ENCODE measurements at places on chromosomes 6 and 20.

- DNase-seq, result peak; percentile 92
Observed at GRCh38 chr20:20603339-20603990, 109.0 kb downstream of the RALGAPA2 start.

GRCh38 chr20:62740286-62741141 is 31.9 kb downstream of the NTSR1 start:
- no peak for DNase-seq

DNA sequence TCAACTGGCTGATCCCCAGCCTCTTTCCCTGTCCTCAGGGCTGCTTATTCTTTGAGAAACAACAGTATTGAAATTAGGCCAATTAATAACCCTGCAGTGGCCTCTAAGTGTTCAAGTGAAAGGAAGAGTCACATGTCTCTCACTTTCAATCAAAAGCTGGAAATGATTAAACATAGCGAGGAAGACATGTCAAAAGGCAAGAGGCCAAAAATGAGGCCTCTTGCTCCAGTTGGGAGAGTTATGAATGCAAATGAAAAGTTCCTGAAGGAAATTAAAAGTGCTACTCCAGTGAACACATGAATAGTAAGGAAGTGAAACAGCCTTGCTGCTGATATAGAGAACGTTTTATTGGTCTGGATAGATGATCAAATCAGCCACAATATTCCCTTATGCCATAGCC is 131.5 kb downstream of the MACROD2 start:
- no peak for DNase-seq

- peak; percentile 85 for DNase-seq
Observed at GRCh38 chr6:150016324-150017185, 8.8 kb downstream of the RAET1L start.

GRCh38 chr20:49483696-49484123 is 1.2 kb upstream of the KCNB1 start:
- DNase-seq, result no peak

- no peak for DNase-seq
Observed at GRCh38 chr20:37954190-37954589, 51.3 kb downstream of the VSTM2L start.

GRCh38 chr6:138493413-138493812 is 5.9 kb downstream of the NHSL1 start:
- peak; percentile 25 for DNase-seq

DNA sequence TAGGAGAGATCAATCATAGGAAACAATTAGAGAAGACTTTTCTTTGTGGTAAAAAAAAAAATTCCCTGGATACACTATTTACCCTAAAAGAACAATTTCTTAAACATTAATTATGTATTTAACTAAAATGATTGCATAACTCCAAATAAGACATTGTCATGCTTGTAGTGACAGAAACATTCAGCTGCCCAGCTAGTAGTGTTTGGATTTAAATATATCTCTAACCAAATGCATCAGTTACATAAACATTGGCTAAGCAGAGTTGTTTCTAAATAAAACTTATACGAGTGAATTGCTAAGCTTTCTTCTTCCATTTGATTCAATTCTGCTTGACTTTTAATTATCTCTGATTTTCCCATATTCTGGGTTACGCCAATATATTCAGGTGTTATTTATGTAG is 23.7 kb downstream of the MLIP start:
- DNase-seq, result no peak

GRCh38 chr6:10722570-10722819 is 375 bp upstream of the TMEM14C start:
- DNase-seq, result no peak

GRCh38 chr6:136566007-136566487 is 15.8 kb upstream of the MAP7 start:
- no peak for DNase-seq

- no peak for DNase-seq
Observed at GRCh38 chr6:163487606-163488005, 73.1 kb downstream of the QKI start.

DNA sequence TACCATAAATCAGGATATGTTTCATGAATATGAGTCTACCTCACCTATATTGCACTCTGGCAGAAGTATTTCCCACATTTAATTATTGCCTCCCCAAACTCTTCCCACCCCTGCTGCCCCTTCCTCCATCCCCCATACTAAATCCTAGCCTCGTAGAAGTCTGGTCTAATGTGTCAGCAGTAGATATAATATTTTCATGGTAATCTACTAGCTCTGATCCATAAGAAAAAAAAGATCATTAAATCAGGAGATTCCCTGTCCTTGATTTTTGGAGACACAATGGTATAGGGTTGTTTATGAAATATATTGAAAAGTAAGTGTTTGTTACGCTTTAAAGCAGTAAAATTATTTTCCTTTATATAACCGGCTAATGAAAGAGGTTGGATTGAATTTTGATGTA is 6.4 kb downstream of the EDN1 start:
- no peak for DNase-seq

DNA sequence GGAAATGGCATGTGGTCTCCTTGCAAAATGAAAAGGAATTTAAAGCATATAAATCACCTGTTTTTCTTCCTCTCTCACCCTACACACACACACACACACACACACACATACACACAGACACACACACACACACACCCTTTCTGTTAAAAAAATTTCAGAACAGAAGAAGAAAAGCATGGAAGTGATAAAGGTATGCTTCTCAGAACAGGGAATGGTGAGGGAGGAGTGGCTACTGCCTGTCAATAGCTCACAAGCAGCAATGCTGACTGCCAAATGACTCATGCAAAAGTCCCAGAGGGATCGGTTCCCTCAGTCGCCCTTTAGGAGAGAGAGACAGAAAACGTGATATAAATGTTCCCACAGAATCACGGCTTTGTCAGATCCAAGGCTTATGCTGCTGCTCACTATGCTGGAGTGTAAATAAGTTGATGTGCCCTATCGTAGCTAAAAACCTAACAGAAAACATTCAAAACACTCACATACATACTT is 102.6 kb downstream of the IBTK start:
- DNase-seq, result peak; percentile 60

- no peak for DNase-seq
Observed at GRCh38 chr6:73088138-73088813, 137.0 kb downstream of the KHDC1L start.

GRCh38 chr6:142942805-142943227 is 2.2 kb downstream of the HIVEP2 start:
- DNase-seq, result peak; percentile 9

DNA sequence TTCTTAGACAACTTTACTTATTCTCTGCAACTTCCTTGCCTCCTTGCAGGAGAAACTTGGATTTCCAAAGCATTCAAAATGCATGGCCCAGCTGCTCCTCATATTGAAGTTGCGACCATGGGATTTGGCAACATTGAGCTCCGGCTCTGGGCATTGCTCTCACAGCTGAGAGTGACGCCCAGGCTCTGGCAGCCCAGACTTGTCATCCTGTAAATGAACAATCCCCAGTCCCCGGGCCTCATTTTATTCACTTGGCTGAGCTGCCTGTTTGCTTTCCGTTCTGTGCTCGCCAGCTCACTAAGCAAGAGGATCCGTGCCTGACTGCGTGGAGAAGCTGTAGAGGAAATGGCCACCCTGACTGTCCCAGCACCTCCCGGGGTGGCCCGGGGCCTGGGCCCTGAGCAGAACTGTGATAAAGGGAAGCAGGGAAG is 119.5 kb upstream of the CD93 start:
- DNase-seq, result peak; percentile 76

- DNase-seq, result no peak
Observed at GRCh38 chr20:38935967-38936407, 9.8 kb downstream of the FAM83D start.

DNA sequence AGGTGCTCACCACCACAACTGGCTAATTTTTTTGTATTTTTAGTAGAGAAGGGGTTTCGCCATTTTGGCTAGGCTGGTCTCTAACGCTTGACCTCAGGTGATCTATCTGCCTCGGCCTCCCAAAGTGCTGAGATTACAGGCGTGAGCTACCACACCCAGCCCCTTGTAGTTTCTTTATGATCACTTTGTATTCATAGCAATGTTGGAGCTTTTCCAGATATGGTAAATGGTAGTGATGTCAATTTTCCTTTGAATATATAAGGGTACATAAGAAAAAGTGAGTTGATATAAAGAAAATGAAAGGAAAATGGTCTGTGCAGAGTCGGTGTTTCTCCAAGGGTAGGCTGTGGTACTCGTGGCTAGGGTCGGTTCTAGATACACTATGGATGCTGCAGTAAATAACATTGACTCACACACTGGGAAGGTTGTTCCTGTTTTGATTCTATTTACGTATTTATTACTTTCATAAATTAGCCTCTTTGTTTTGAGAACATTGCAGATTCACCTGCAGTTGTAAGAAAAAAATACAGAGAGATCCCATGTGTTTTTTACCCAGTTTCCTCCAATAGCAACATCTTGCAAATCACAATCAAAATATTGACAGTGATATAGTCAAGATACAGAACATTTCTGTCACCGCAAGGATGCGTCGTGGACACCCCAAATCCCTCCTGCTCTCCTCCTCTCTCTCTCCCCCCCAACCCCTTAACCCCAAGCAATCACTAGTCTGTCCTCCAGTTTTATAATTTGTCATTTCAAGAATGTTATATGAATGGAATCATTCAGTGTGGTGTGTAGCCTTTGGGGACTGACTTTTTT is 2.5 kb downstream of the ZNF831 start:
- no peak for DNase-seq

GRCh38 chr6:21070620-21071019 is 522.9 kb upstream of the SOX4 start:
- no peak for DNase-seq

- DNase-seq, result no peak
Observed at GRCh38 chr6:34036357-34037069, 109.4 kb downstream of the GRM4 start.

- no peak for DNase-seq
Observed at GRCh38 chr6:137122612-137123011, 50.8 kb downstream of the IL22RA2 start.

GRCh38 chr6:56501993-56502392 is 140.7 kb downstream of the DST start:
- no peak for DNase-seq

- peak; percentile 21 for DNase-seq
Observed at GRCh38 chr6:85127168-85127498, 322.8 kb upstream of the NT5E start.

DNA sequence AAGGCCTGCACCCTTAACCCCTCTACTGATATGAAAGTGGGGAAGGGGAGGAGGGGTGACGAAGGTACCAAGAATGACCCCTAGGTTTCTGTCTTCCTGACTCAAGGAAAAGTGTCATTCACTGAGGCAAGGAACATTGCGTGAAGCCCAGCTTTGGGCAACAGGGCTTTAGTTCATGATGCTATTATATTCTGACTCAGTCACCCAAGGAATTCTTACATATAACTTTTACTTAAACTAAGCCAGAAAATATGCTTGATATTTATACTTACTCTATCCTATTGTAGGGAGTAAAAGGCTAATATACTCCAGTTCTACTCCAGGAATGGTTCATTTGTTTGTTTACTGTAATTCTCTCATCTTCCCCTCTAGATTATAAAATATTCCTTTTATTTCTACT is 60.5 kb downstream of the DOP1A start:
- DNase-seq, result no peak

DNA sequence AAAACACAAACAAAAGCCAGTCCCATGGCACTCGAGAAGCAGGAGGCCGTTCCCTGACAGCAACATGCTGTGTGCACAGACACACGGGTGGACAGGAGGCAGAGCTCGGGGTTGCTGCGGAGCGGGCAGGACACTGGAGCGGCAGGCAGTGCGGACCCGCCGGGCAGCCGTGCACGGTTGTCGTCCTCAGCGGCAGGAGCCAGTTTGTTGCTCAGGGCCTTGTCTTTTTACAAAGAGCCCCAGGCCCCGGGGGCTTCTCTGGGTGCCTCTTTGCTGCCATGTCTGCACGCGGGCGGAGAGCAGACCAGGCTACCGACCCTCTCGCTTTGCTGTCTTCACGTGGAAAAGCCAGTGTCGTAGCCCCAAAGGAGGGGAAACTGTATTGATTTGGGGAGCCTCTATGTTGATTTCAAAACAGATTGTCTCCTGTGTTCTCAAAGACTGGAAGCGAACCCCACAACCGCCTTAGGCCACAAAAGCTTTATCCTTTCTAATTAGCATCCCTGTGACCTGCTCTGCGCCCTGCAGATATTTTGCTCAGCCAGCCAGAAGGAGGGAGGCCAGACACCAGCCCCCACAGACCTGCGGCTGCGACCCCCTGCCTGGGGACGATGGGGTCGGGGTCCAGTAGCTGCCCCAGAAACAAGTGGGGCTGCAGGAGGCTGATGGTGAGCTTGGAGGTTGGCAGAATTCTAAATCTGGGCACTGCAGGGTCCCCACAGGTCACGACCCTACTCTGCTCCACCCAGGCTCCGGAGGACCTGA is 50.2 kb downstream of the ERMARD start:
- DNase-seq, result no peak

GRCh38 chr20:49457444-49457843 is 25.0 kb downstream of the KCNB1 start:
- DNase-seq, result no peak

GRCh38 chr6:168662301-168662936 is 221.4 kb downstream of the SMOC2 start:
- no peak for DNase-seq

GRCh38 chr6:72182337-72183246 is 296.2 kb downstream of the RIMS1 start:
- no peak for DNase-seq

DNA sequence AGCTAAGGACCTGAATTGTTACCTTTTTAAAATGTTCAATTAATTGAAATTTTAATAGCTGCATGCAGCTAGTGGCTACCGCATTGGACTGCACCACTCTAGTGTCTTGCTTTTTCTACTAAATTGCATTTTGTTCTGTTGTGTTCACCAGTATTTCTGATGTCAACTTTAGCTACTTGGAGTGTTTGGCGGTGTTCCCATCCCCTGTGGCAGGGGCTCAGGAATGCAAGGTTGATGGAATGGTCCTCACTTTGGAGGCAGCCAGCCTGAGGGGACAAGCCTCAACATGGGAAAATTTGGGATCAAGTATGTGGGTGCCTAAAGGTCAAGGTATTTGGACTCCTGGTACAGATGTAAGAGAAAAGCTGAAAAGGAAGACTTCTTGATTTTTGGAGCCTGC is 230.1 kb upstream of the PRND start:
- no peak for DNase-seq

DNA sequence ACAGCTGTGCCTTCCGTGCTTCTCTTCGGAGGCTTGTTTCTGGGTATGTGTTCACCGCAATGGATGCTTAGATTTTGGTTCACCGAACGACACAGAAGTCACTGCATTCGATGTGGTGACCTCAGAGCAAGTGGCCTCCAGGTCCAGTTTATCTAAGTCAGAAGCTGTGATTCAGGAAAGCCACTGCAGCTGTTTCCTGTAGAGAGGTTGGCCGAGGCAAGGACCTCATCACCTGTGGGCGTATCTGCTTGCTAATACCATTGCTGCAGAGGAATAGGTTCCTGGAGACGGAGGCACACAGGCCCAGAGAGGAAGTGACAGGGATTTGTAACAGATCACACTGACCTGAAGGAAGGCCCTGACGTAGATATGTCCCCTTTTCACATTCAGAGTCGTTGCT is 82.7 kb downstream of the FARS2 start:
- DNase-seq, result no peak

DNA sequence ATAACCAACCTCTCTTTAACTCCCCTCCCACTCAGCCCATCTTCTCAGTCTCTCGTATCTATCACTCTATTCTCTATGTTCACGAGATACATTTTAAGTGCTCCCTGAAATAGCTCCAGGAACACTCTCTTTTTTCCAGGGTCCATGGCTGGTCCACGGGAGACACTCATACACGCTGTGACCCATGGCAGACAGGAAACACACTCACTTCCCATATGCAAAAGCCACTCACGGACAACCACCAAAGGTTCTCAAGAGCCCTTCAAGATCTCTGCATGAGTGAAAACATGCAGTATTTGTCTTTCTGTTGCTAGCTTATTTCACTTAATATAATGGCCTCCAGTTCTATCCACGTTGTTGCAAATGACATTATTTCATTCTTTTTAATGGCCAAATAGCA is 71.4 kb upstream of the PCSK2 start:
- DNase-seq, result no peak

All from NCI-H446 (cell line).